ENCODE measurements at places on chromosomes 7 and 10.

DNA sequence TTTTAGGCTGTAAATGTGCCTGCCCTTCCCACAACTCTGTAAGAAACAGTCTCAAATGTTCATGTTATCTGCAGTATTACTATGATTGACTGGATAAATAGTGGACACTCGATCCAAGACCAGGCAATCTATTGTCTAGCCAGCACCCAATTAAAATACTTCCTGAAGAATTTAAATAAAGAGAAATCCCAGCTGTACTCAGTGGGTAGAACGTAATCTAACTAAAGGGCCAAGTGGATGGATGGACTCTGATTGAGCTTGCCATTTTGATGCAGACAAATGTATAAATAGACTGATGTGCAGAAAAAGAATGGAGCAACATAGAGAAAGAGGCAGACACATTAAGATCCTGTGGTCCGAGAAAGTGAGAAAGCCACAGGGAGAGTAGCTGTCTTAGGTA, 158.0 kb downstream of the IPMK start:
- no peak for DNase-seq

GRCh38 chr7:151688236-151688780, 168.6 kb upstream of the RHEB start:
- DNase-seq = no peak

DNA sequence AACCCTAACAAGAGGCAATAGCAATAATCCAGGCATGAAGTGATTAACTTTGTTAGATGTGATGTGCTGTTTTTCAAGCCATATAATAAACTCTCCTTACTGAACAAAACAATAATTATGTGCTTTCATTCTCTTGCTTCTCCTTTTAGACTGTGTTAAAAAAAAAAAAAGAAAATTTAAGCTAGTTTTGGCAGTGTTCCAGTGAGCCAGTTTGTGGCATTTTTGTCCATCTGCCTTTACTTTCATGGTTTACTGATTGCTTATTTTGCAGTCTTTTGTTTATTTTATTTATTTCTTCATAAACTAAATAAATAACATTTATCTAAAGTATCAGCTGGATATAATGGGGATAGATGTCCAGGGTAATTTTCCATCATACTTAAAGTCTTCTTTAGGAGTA, 625.3 kb downstream of the CNTNAP2 start:
- DNase-seq = no peak

DNA sequence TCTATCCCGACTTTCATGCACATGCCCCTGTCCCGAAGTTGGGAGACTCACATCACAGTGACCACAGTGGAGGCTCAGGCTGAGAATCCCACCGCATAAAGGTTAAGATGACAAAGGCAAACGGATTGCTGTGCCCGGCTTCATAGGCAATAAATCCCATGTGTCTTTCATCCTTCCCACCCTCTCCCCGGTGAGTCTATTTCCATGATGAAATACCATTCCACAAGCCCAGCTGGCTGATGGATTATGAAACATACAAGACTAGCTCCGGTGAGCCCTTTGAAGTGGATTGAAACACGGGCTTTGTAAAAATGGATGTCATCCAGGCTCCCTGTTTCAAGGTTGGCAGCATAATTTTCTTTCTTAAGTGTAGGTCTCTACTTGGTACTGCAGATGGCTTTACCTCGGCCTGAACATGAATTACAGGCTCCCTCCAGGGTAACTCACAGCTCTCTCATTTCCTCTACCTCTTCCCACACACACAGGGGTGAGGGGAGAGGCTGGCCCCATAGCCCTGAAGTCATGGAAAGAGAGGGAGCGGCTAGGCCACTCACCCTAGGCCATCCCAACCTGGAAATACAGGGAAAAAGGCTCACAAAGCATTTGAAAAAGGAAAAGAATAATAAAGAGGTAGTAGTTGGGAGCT, 92.0 kb upstream of the CALN1 start:
- DNase-seq = no peak

DNA sequence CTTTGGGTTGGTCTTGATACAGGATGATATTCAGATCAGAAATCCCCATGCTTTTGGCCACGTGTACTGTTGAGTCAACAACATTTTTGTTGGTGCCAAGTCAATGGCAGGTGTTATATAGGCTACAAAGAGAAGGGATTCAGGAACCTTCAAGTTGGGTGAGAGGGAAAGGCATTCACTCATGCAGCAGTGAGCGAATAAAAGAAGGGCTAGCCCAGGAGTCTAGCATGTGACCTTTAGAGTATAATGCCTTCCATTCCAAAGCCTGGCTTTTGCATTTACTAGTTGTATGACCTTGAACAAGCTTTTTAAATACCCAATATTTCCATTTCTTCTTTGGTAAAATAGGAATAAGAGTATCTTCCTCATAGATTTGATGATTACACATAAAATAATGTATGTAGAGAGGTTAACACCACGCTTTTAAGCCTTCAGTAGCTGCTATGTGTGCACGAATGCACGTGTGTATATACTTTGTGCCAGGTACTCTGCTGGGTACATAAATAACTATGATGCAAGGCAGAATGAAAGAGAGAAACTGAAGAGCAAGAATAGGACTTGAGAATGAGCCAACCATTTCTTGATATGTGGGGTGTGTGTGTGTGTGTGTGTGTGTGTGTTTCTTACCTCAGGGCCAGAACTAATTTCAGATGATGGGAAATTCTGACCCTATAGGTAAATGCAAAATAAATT, 163.6 kb downstream of the PDE1C start:
- no peak for DNase-seq

GRCh38 chr7:74141705-74142104, 32.5 kb upstream of the EIF4H start:
- DNase-seq = no peak

DNA sequence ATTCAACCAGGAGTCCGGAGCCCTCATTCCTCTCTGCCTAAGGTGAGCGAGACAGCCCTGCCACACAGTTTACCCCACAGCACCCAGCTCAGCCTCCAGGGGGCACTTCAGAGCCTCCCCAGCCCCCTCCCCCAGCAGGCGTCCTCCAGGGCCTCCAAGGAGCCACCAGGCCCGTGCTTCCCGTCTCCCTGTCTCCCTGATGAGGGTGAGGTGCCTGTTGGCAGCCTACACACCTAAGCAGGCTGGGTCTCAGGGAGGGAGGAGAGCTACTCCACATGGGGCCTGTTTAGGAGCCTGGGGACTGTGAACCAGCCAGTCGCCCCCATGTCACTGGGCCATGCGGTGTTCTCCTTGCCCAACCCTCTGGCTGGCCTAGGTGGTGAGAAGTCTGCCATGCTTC, 28.9 kb upstream of the TRIM8 start:
- no peak for DNase-seq

- no peak for DNase-seq
Observed at GRCh38 chr7:73801577-73801976, 29.2 kb upstream of the CLDN4 start.

DNA sequence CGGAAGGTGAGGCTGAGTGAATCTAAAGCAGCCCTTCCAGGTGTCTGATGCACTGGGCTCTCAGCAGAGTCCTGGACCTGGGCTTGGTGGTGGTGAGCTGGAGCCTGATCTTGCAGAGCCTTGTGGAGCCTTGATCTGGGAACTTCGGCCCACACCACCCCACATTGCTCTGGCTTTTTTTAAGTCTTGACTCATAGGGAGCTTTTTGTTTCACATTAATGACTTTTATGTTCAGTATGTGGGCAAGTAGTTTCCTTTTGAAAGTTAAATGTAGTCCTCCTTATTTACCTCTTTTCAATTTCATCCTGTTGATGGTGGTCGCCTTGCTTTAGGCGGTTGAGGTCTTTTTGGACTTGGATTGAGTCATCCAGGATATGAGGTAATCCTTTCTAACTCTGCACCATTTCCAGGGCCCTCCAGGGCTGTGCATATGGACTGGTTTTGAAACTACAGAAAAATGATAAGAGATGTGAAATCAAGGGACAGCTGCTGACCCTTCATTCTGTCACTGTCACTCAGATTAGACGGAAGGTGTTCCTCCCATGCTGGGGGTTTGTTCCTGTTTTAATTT, 2.9 kb upstream of the NRAP start:
- no peak for DNase-seq

DNA sequence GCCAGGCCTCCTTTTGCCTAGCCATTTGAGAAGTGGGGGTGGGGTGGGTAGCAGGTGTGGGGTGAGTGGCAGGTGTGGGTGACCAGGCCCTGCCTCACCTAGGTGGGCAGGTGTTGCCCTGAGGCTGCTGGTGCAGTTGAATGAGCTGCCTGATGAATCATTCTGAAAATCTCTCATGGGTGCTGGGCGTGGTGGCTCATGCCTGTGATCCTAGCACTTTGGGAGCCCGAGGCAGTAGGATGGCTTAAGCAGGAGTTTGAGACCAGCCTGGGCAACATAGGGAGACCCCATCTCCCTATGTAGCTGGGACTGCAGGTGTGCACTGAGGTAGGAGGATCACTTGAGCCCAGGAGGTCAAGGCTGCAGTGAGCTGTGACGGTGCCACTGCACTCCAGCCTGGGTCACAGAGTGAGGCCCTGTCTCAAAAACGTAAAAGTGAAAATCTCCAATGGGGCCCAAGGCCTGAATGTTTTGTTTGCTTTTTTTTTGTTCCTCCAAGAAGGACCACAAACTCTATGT, 17.7 kb downstream of the TSPAN14 start:
- DNase-seq = no peak

DNA sequence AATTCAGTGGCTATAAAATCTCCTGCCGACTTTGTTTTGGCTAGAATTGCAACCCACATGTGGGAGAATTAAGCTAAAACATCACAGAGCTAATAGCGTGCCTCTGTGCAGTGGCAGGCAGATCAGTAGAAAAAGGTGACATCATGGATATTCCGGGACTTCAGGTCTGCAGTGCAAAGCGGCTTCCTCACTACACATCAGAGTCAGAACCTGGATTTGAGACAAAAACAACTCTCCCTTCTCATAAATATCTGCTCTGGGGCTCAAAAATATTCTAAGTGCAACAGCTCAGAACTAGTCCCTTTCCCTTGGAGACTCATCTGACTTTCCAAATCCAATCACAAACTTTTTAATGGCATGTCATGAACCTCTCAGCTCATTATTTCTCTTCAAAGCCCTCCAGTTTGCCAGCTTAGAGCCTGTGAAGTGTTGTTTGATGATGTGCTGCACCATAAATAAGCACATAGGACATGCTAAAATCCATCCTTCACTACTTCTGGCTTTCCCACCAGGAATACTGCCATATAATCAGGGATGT, 337.1 kb downstream of the RNLS start:
- no peak for DNase-seq

DNA sequence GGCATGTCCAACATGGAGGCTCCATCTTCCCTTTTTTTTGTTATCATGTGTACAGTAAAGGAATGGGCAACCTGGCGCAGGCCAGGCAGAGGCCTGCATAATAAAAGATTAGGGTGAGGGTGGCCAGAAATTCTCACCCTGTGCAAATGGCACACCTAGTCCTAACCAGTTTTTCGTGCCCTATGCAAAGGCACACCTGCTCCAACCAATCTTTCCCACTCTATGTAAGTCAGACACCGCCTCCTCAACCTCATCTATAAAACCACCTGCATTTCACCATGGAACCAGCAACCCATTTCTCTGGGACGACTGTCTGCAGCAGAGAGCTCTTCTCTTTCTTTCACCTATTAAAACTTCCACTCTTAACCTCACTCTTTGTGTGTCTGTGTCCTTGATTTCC, 16.1 kb downstream of the TBATA start:
- no peak for DNase-seq

DNA sequence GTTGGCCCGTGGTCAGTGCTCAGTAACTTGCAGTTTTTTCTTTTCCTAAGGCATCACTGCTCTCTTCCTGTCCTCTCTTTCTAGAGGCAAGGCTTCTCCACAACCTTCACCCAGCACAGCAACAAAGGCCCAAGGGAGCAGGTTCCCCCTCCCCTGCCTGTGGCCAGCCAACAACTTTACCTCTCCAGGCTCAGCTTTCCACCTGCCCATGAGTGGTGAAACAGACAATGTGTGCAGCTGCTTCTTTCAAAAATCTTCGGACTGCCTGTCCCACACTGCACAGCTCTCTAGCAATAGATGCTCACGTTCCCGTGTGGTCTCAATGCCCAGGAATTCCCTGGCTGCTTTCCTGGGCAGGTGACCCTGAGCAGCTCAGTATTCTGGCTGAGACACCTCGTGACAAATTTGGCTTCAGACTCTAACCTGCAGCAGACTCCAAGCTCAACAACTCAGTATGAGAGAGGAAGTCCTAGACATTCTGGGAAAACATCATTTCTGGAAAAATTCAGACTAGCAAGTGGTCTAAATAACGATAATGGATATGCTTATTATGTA, 28.9 kb upstream of the TMEM72 start:
- DNase-seq = no peak

DNA sequence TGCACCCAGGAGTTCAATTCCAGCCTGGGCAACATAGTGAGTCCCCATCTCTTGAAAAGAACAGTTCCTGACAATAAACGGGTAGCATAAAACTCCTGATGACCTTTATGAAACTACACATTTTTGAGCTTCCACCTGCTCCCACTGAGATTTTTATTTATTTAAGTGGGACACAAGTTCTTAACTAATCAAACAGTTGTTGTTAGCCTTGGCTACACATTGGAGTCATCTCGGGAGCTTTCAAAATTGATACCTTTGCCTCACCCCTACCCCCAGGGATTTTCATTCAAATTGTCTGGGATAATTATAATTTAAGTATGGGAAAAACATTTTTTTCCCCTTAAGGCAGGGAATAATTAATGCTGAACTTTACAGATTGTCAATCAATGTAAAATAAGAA, 39.3 kb downstream of the MALSU1 start:
- no peak for DNase-seq

DNA sequence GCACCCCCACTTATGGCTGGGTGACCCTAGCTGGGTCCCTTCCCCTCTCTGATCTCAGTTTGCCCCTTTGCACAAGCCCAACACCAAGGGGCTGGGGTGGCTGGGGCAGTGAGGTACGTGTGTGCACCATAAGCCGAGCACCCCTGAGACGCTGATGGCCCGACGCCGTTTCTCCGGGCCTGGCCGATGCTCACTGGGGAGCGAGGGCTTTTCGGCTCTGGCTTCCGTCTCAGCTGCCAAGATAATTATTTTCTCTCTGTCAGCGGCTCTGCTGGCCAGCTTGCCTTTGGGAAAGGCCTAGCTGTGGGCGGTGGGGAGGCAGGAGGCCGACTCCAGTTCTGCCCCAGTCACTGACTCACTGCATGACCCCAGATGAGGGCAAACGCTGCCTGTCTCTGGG, 91.0 kb downstream of the ZMIZ1 start:
- DNase-seq = no peak

GRCh38 chr7:33965183-33965744, 59.9 kb downstream of the BMPER start:
- no peak for DNase-seq
